ENCODE measurements at places on chromosomes 16 and 17.

DNA sequence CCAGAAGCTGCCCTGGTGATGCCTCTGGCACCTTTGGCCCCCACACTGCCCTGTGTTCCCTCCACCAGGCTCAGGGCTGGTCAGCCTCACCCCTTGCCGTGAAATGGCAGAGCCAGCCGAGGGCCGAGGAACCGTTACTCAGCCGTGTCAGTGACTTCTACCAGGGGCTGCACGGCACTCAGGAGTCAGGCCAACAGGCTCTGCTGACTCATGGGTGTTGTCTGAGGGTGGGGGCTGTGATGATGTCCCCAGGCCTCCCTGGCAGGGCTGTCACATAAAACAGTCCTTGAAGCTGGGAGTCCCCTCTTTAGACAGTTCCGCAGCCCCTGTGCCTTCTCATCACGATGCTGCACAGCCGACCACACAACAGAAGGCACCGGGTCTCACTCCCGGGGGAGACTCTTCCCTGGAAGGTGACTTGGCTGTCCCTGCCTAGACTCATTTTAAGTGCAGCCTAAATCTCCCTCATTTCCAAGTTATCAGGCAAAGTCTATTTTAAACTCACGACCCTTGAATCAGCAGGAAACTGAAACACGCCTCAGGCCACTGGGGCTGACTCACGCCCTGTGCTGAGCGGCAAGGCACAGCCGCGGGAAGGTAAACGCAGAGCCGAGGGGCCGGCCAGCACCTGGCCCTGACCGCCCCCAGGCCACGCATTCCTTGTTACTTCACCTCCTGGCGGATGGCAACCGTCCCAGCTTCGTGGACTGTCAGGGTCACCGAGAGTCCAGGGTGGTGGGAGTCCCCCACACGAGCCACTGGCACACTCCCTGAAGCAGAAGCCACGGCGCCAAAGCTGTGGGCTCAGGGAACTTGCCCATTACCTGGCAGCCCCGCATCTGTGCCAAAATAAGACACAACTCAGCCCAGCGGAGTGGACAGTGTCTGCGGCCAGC, 102.6 kb downstream of the ZNF778 start:
- no peak for DNase-seq

DNA sequence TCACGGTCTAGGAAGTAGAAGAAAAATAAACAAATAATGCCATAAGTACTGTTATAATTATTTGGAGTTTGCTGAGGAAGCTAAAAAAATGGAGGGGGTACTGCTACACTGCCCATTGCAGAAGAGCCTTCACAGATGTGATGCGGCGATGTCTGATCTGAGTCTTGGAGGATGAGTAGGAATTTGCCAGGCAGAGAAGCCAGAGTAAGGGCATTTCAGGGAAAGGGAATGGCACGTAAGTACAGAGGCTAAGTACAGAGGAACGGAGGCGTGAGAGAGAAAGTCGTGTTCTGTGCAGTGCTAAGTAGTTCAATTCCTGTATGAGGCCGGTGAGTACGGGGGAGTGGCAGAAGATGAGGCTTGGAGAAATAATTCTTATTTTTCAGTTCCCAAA, 741 bp upstream of the GRB2 start:
- no peak for DNase-seq

GRCh38 chr16:30548416-30549253, 9.5 kb downstream of the ZNF764 start:
- no peak for DNase-seq

- no peak for DNase-seq
Observed at GRCh38 chr17:42090964-42091790, 7.1 kb downstream of the ZNF385C start.
